ENCODE measurements at places on chromosomes 13 and 19.

- DNase-seq = no peak
Observed at GRCh38 chr13:106657104-106657503, 89.2 kb upstream of the ARGLU1 start.

GRCh38 chr13:95420501-95420900, 119.2 kb upstream of the ABCC4 start:
- no peak for DNase-seq

DNA sequence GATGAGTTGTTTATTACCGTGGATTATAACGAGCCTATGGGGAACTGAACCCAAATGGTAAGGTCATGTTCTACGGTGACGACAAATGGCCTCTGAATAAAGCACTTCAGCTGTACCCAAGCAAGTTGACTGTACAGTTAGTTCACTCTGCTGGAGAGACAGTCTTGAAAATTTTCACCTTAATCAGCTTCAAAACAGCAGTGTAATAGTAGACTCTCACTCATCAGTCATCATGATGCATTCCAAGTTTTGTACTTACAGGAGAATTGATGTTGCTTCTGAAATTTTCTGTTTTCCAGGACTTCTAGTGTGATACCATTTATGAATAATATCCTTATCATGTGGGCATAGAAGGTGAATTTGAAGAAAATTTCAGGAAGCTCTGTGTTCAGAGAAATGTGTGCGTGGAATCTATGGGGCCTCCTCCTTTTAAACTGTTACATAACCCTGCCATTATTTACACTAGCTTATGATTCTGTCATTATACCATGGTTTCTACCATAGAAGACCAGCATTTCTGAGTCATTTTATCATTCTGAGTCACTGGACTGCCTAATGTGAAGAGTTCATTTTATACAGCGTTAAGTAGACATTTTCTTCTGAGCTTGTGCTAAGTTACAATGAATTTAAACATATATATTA, 96.9 kb downstream of the WDFY2 start:
- no peak for DNase-seq

GRCh38 chr13:46296115-46296822, 84.5 kb downstream of the LRRC63 start:
- DNase-seq = no peak

DNA sequence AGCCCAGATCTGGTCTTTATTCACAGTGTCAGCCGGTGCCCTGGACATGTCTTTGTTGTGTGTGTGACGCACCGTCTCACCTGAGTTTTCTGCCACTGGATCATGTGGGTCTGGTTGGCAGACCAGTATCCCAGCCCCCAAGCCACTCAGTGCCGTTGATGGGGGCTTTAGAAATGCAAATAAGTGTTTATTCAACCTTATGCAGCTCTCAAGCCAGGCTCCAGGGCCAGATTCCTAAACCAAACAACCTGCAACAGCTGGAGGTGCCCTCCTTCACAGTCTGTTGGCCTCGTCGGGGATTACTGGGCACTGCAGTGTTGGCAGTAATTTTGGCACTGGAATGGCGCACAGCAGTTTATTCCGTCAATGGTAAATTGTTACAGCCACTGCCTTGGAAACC, 21.6 kb downstream of the FAM124A start:
- no peak for DNase-seq

- DNase-seq = no peak
Observed at GRCh38 chr13:94515374-94515773, 35.9 kb upstream of the DCT start.

- peak; percentile 56 for DNase-seq
Observed at GRCh38 chr19:485583-486236, 10.6 kb upstream of the MADCAM1 start.

GRCh38 chr13:86085890-86086289, 286.7 kb upstream of the SLITRK6 start:
- DNase-seq = no peak

DNA sequence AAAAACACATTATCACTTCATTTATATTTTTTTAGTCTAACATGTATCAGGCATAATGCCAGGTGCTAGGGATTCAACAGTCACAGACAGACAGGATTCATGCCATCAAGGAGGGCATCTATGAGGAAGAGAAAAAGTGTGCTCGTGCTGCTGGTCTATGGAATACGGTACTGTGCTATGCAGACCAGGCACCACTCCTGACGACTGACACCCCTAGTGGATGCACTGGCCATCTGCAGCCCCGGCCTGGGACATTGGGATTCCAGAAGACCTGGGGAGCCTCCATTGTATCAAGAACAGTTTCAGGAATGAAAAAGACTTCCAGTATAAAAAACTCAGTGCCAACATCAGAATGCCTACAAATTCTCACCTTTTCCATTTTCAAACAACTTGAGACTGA, 94.0 kb downstream of the KLF12 start:
- no peak for DNase-seq

GRCh38 chr13:86161257-86161656, 362.0 kb upstream of the SLITRK6 start:
- DNase-seq = no peak

DNA sequence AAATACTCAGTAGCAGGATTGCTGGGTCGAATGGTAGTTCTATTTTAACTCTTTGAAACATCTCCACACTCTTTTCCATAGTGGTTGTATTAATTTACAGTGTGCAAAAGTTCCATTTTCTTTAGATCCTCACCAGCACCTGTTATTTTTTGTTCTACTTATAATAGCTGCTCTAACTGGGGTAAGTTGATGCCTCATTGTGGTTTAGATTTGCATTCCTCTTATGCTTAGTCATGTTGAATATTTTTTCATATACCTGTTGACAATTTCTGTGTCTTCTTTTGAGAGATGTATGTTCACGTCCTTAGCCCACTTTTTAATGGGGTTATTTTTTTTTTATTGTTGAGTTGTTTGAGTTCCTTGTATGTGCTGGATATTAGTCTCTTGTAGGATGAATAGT, 144.6 kb downstream of the NBEA start:
- DNase-seq = no peak

GRCh38 chr19:43605875-43606568, 5.9 kb upstream of the SRRM5 start:
- no peak for DNase-seq

- DNase-seq = no peak
Observed at GRCh38 chr13:93217721-93218261, 8.8 kb upstream of the GPC6 start.

- DNase-seq = no peak
Observed at GRCh38 chr19:18597809-18598660, 8.6 kb downstream of the CRLF1 start.

GRCh38 chr19:17339088-17339741, 1.9 kb downstream of the GTPBP3 start:
- DNase-seq = no peak

- DNase-seq = peak; percentile 50
Observed at GRCh38 chr13:99988529-99989275, 7.1 kb downstream of the ZIC2 start.

- peak; percentile 78 for DNase-seq
Observed at GRCh38 chr19:18895038-18895823, 727 bp downstream of the CERS1 start.

DNA sequence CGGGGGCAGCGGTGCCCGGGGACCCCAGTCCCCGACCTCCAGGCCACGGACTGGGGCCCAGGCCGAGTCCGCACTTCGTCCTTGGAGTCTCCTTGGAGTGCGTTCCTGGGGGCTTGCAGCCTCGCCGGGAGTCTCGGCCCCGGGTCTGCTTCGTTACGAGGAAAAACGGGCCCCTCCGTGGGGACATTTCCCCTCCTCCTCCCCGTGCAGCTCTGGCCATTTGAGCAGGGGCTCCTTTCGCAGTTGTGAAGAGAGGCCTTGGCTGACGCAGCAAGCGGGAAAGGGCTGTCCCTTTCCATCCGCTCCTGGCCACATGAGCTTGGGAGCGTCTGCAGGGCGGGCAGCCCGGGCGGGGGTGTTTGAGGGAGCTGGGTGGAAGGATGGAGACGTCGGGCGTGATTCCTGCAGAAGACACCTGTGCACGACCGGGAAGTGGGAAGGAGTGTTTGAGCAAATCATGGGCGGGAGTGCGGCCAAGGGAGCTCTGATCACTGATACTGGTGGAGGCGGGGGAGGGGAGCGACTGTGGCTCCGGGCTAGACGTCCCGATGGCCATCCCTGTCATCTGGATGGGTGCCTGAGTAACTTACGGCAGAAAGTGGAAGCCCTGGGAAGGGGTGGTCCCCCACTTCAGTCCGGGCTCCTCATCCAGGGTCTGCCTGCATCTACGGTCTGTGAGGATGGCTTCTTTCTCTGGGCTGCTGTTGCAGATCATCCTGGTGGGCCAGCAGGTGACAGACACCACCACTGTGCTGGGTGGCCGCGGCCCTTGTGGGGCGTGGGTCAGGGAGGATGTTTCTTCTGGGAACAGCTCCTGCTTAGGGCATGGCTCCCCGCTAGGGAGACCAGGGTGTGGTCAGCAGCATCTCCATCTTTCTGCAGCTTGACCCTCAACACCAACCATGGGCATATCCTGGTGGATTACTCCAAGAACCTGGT, 736 bp downstream of the GPI start:
- peak; percentile 70 for DNase-seq

DNA sequence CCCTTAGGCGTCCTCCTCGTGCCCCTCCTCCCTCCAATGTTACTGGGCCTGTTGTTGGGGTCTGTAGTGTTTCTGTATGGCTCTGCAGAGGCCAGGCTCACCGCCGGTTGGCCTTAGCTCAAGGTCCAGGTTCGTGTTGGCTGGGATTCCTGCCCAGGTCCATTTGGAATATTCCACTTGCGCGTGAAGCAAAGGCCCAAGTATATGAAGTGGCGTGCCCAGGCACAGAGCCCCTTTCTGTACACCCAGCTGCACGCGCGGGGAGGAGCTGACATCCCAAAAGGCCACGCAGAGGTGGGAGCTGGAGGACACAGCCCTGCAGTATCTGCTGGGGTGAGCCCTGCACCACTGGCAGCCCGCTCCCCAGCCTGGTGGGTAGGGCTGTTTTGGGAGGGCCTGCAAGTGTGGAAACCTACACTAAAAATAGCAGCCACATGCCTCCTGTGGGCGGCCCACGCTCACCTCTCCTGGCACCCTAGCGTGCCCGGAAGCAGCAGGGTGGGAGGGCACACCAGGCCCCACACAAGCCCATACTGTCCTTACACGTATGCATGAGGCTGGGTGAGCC, 30.2 kb downstream of the CRTC1 start:
- no peak for DNase-seq

DNA sequence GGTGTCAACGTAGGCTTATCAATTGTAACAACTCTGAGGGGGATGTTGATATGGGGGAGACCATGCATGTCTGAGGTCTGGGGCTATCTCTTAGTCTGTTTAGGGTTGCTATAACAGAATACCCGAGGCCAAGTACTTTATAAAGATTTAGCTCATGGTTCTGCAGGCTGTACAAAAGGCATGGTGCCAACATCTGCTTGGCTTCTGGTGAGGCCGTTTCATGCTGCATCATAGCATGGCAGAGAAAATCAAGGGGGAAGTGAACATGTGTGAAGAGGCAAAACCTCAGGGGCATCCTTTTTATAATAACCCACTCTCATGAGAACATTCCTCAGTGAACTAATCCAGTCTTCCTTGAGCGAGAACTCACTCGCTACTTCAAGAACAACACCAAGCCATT, 353.8 kb downstream of the ENOX1 start:
- DNase-seq = no peak

DNA sequence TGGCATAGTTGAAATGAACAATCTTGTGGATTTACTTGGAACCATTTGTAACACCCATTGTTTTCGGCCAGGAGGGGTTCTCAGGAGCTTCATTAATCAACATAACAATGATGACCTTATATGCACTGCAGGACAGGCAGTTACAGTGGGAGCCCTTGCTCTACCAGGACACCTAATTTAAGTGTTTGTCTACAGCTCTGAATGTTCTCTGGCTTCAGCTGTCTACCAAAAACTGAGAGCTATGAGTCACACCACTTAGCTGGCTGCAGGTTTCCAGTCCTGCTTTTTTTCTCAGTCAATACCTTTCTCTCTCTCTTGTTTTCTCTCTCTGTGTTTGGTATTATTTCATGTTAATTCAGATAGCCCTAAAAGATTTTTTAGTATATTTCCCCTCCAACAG, 105.4 kb upstream of the MBNL2 start:
- DNase-seq = no peak

DNA sequence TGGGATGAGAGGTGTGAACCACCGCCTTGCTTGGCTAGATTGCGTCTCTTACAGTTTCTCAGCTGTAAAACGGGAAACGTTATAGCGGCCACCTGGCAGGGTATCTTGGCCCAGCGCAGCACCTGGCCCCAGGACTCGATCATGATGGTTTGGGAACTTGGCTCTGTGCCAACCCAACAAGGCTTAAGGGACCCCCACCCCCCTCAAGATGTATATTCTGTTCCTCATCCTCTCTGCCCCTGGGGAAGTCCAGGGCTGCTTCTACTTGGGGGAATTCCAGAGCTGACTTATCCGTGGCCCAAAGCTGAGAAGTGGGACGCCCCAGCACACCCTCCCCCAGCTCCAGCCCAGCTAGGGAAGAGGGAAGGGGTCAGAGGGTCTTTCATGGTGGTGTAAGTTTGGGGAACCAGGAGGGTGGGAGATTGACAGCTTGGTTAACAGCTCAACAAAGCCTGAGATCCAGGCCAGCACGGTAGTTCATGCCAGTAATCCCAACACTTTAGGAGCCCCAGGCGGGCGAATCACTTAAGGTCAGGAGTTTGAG, 695 bp downstream of the ICAM1 start:
- DNase-seq = peak; percentile 22

DNA sequence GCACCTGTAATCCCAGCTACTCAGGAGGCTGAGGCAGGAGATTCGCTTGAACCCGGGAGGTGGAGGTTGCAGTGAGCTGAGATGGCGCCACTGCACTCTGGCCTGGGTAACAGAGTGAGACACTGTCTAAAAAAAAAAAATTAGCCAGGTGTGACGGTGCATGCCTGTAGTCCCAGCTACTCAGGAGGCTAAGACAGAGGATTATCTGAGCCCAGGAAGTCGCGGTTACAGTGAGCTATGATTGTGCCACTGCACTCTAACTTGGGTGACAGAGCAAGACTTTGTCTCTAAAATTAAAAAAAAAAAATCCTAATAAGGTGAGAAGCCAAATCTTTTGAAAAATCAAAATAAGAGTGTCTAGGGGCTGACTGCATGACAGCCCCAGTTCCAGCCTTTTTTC, 9.7 kb upstream of the CEBPA start:
- no peak for DNase-seq

DNA sequence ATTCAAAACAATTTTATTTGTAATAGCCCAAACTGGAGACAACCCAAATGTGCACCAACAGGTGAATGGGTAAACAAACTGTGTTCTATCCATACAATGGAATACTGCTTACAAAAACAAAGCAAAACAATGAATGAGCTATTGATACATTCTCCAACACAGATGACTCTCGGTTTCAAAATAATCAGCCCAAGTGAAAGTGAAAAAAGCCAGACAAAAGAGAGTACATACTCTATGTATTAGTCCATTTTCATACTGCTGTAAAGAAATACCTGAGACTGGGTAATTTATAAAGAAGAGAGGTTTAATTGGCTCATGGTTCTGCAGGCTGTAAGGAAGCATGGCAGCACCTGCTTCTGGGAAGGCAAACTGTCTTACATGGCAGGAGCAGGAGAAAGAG, 65.2 kb upstream of the LRCH1 start:
- no peak for DNase-seq
